ENCODE measurements at places on chromosomes 4 and X. TPM values are rescaled to one million over a fixed set of nuclear protein-coding genes. Genes with fewer than 3 reads are reported as not detected.
A peak's percentile ranks its signal among the peaks of the same experiment; 100 is the strongest.

Gene MAGEB10
- not detected for total RNA-seq

Gene PNMA6A
- total RNA-seq: 7.1 TPM

Gene BTC
- total RNA-seq: 0.23 TPM

Gene ZNF141
- total RNA-seq: 58.1 TPM

Gene PPP2R2C
- total RNA-seq: 7.6 TPM

Gene TLR8
- total RNA-seq: not detected

- no peaks in the 10 kb centered on the region for H3K4me1 ChIP-seq
- no peaks in the 10 kb centered on the region for H3K36me3 ChIP-seq
- no peak overlapping the region for H3K27ac ChIP-seq
- no peak for DNase-seq
Observed at GRCh38 chr4:143586080-143586479, 72.6 kb downstream of the SMARCA5 start.

DNA sequence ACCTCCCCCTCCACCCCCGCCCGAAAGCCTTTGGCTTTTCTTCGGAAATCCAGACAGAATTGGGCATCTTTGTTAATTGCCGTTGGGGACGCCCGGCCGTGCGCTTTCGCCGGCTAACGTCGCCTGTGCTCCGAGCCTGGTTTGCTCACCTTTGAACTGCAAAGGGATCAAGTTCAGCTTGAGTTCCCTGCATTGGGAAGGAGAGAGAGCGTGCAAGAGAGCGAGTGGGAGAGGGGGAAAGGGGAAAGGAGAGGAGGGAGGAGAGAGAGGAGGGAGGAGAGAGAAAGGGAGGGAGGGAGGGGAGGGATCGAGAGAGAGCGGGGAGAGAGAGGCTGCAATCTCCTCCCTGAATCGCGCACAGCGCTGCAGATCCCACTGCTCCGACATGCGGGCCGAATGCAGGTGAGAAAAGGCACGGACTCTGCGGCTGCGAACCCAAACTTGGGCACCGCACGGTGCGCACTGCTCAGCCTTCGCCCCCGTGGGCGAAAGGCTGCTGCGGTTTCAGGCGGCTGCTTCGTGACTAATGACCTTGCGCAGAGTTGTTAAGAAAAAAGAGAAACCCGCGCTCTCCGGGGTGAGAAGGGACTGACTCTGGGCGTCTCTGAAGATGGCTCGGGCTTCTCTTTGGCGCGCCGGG, at the start of gene PCDH7:
Gene PCDH7 (plus strand): TSS at position 349 of the 640 bp plus-strand sequence. CDS start 1,054 bp downstream, outside the sequence.
- peaks cover 13% of the 10 kb centered on the region for H3K4me1 ChIP-seq
- H3K27me3 ChIP-seq: peaks cover 56% of the 10 kb centered on the region
- peak within 1 kb of the TSS; percentile 96 for H3K4me3 ChIP-seq
- no peak within 1 kb of the TSS for H3K27ac ChIP-seq

- H3K27ac ChIP-seq: peak overlapping the region; percentile 92
- H3K36me3 ChIP-seq: no peaks in the 10 kb centered on the region
- H3K27me3 ChIP-seq: no peaks in the 10 kb centered on the region
- DNase-seq: peak; percentile 72
Observed at GRCh38 chr4:138659812-138660316, 355.7 kb upstream of the NOCT start.

GRCh38 chrX:150005027-150005426, 66.7 kb upstream of the EOLA2 start:
- no peak for DNase-seq
- no peaks in the 10 kb centered on the region for H3K36me3 ChIP-seq
- H3K4me3 ChIP-seq: no peak overlapping the region
- H3K27ac ChIP-seq: no peak overlapping the region

- no peak for DNase-seq
- no peaks in the 10 kb centered on the region for H3K27me3 ChIP-seq
- no peak overlapping the region for H3K4me3 ChIP-seq
Observed at GRCh38 chr4:184262901-184263300, 45.2 kb upstream of the ENPP6 start.

- H3K27me3 ChIP-seq: no peaks in the 10 kb centered on the region
- H3K4me3 ChIP-seq: no peak overlapping the region
- H3K27ac ChIP-seq: no peak overlapping the region
- H3K36me3 ChIP-seq: no peaks in the 10 kb centered on the region
Observed at GRCh38 chr4:25450491-25450901, 73.4 kb downstream of the ANAPC4 start.

DNA sequence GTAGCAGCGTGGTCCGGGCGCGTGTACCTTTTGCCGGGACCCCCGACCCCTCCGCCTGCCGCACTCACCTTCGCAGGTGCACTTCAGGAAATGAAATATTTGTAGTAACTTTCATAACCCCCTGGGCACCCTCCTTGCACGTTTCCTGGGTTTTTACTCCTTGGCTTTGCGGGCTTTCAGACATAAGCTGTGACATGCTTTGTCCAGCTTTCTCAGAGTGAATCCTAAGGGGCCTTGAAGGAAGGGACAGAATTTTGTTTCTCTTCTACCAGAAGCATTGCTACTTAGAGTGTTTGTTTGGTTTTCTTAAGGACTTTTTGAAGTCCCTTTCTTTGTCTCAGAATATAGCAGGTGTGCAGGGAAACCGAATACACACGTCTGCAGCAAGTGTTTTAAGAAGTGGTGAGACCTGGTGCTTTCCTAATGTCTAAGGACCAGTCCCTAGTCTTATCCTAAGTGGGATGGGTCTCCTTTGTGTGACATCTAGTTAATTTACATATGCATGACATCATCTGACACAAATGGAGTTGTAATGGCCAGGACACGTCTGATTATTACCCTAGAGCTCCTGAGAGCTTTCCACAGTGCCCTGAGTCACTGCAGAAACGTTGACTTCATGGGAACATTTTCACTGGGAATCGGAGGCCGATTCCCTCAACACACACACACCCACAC, 1.3 kb downstream of the FAM149A start:
- peaks cover 16% of the 10 kb centered on the region for H3K4me1 ChIP-seq
- no peak overlapping the region for H3K27ac ChIP-seq
- H3K27me3 ChIP-seq: peaks cover 39% of the 10 kb centered on the region
- peak overlapping the region; percentile 68 for H3K4me3 ChIP-seq

GRCh38 chr4:183244019-183244418, 76.1 kb downstream of the CLDN22 start:
- H3K36me3 ChIP-seq: peaks cover 13% of the 10 kb centered on the region
- no peaks in the 10 kb centered on the region for H3K27me3 ChIP-seq
- H3K4me1 ChIP-seq: peaks cover 21% of the 10 kb centered on the region
- DNase-seq: no peak

GRCh38 chrX:82961129-82961528, 547.0 kb upstream of the POU3F4 start:
- no peak overlapping the region for H3K27ac ChIP-seq
- no peaks in the 10 kb centered on the region for H3K36me3 ChIP-seq
- DNase-seq: peak; percentile 15

DNA sequence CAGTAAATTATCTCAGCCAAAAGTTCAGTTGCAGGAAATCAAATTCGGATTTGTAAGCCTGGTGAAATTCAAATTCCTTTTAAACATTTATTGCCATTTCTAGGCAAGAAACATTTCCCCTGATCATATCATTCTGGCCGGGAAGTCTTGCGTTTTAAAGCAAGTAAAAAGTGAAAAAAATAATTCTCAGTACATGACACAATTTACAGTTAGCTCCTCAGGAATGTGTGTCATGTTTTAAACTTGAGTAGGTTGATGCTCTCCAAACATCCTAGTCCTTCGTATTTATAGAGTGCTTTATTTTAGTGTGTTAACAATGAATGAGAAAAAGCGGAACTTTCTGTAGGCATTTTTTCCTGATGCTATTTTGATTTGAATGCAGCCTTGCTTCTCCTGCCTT, 158.3 kb upstream of the SCML1 start:
- H3K4me1 ChIP-seq: 0 out of 2 replicates have a peak, but pooled peaks cover 5% of the 10 kb centered on the region
- H3K27me3 ChIP-seq: no peaks in the 10 kb centered on the region
- no peak for DNase-seq
- H3K36me3 ChIP-seq: no peaks in the 10 kb centered on the region
- no peak overlapping the region for H3K27ac ChIP-seq

DNA sequence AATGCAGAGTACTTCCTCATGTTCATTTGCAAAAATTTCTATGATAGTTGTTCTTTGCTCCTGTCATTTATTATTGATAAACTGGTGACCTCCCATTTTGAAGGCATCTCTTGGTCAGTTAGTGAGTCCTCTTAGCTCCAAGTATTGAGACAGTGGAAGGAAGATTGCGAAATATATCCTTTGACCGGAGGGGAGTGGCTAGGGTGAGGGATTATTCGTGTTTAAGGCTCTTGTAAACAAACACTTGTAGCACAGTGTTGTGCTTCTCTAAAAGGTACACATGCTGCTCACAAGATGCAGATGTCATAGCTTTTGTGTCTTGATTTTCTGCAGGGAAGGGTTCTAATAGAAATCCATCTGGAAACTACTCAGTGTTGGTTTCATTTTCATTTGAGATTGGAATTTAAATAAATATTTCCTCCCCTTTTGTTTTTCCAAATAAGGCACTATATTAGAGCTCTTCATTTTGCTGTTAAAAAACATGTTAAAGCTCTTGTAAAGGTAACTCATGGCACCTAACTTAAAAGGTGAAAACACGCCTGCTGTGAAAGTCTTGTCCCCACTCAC, 21.8 kb downstream of the TXLNG start:
- H3K4me3 ChIP-seq: no peak overlapping the region
- H3K4me1 ChIP-seq: 0 out of 2 replicates have a peak, but pooled peaks cover 3% of the 10 kb centered on the region
- no peak overlapping the region for H3K27ac ChIP-seq
- no peak for DNase-seq
- no peaks in the 10 kb centered on the region for H3K36me3 ChIP-seq
- H3K27me3 ChIP-seq: no peaks in the 10 kb centered on the region

GRCh38 chrX:151019856-151020255, 36.7 kb downstream of the HMGB3 start:
- no peak overlapping the region for H3K4me3 ChIP-seq
- H3K36me3 ChIP-seq: no peaks in the 10 kb centered on the region
- no peaks in the 10 kb centered on the region for H3K4me1 ChIP-seq
- no peak for DNase-seq

DNA sequence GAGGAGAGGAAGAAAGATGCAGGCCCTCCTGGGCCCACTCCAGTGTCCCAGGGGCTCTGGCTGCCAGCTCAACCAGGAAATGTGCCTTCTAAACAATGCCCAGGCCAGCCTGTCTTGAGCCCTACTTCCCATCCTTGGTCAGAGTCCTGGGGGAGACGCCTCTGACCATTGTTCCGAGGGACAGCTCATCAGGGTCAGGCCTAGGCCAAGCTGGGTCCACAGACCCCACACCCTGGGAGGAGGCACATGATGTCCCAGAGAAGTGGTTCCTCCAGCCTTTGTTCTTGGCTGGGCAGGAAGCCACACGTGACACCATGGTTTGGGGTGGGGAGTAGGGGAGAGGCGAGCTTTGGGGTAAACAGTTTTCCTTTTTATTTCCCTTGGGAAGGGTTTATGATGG, 102.5 kb downstream of the EFNB1 start:
- no peak for DNase-seq
- no peak overlapping the region for H3K27ac ChIP-seq
- no peaks in the 10 kb centered on the region for H3K4me1 ChIP-seq
- no peaks in the 10 kb centered on the region for H3K27me3 ChIP-seq
- no peak overlapping the region for H3K4me3 ChIP-seq
- no peaks in the 10 kb centered on the region for H3K36me3 ChIP-seq

GRCh38 chrX:40550066-40550465, 30.7 kb upstream of the ATP6AP2 start:
- no peak overlapping the region for H3K27ac ChIP-seq
- no peaks in the 10 kb centered on the region for H3K4me1 ChIP-seq
- no peak for DNase-seq
- H3K4me3 ChIP-seq: no peak overlapping the region
- H3K36me3 ChIP-seq: no peaks in the 10 kb centered on the region

DNA sequence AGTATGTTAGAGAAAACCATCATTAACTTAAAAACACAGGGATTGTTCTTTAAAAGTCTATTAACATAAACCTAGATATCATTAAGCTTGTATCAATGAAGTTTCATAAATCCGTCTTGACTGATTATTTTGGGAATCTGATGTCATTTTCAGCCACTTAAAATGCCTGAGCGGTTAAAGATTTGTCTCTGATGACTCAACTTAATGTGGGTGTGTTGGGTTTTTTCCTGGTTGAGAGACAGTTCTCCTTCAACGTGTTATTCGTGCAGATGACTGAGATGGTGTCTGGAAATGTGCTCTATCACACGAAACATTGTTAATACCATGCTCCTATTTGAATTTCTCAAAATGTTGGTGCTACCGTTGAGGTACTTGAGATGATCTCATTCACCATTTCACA, 227.3 kb upstream of the TENM3 start:
- H3K27ac ChIP-seq: no peak overlapping the region
- DNase-seq: no peak
- no peaks in the 10 kb centered on the region for H3K36me3 ChIP-seq
- H3K4me3 ChIP-seq: no peak overlapping the region
- H3K27me3 ChIP-seq: no peaks in the 10 kb centered on the region

DNA sequence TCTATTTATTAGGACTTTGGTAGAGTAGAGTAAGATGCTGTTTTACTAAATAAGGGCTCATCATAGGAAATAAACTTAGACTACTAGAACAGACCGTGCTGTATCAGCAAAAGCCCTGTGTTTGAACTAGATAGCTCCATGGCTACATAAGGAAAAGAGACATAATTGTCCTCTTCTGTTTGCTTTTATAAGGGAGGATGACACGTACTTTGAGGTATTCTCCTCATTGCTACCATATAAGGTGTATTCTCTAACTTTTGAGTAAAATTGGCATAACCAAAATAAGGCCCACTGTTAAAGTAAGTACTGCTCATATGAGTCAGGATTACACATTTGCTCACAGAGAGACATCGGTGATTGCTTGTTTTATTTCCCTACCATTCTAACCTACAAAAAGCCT, 64.3 kb downstream of the PDLIM5 start:
- H3K27me3 ChIP-seq: no peaks in the 10 kb centered on the region
- DNase-seq: no peak
- H3K27ac ChIP-seq: no peak overlapping the region

- no peaks in the 10 kb centered on the region for H3K4me1 ChIP-seq
- no peak overlapping the region for H3K4me3 ChIP-seq
- H3K27me3 ChIP-seq: no peaks in the 10 kb centered on the region
- no peak for DNase-seq
- no peak overlapping the region for H3K27ac ChIP-seq
Observed at GRCh38 chr4:68597482-68597881, 21.4 kb upstream of the UGT2B17 start.

- no peak overlapping the region for H3K27ac ChIP-seq
- peak; percentile 73 for DNase-seq
- peak overlapping the region; percentile 44 for H3K4me3 ChIP-seq
- H3K36me3 ChIP-seq: no peaks in the 10 kb centered on the region
- no peaks in the 10 kb centered on the region for H3K27me3 ChIP-seq
- peaks cover 37% of the 10 kb centered on the region for H3K4me1 ChIP-seq
Observed at GRCh38 chr4:186669159-186669731, 54.4 kb downstream of the FAT1 start.

DNA sequence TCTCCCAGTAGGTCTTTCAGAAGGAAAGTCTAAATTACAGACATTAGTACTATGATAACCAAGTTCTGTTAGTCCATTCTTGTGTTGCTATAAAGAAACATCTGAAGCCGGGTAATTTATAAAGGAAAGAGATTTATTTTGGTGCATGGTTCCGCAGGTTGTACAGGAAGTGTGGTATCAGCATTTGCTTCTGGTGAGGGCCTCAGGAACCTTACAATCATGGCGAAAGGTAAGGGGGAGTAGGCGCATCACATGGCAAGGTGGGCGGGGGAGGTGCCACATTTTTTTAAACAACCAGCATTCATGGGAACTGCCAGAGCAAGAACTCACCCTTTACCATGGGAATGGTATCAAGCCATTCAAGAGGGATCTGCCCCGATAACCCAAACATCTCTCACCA, 26.2 kb upstream of the USP46 start:
- no peaks in the 10 kb centered on the region for H3K36me3 ChIP-seq
- H3K4me3 ChIP-seq: no peak overlapping the region
- no peaks in the 10 kb centered on the region for H3K27me3 ChIP-seq
- H3K4me1 ChIP-seq: peaks cover 29% of the 10 kb centered on the region
- H3K27ac ChIP-seq: no peak overlapping the region

All from GM23338 (cell line).